Testis (tissue), 5 donors: ENCODE measurements at places on chromosomes 12 and 14. TPM values are rescaled to one million over a fixed set of nuclear protein-coding genes. Genes with fewer than 3 reads are reported as not detected.

DNA sequence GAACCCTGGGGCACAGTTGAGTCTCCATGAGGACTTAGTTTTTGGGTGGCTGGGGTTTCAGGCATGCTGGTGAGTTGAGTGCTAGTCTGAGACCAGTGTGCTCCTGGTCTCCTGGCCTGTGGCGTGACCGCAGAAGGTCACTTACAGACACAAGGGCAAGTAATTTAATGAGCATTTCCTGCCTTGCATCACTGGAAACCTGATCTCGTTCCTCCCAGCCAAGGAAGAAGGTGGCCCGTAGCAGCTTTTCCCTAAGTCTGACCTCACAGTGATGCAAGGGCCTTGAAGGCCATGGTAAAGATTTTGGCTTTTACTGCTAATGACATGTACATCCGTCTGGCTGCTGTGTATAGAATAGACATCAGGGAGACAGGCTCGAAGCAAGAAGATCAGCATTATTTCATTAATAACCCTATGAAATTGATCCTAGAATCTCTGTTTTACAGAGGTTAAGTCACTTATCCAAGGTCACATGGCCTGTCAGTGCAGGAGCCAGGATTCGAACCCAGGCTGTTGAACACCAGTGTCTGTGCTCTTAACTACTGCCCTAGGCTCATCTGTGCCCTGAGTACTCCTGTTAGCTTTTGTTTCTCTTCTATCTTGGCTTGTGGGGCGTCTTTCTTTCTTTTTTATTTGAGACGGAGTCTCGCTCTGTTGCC is 4.6 kb downstream of the TMEM120B start:
- DNase-seq = no peak

Gene COX8C
- total RNA-seq = 39.1 TPM

- DNase-seq = no peak
Measured at GRCh38 chr12:26460361-26460760, 265.0 kb downstream of the SSPN start.

DNA sequence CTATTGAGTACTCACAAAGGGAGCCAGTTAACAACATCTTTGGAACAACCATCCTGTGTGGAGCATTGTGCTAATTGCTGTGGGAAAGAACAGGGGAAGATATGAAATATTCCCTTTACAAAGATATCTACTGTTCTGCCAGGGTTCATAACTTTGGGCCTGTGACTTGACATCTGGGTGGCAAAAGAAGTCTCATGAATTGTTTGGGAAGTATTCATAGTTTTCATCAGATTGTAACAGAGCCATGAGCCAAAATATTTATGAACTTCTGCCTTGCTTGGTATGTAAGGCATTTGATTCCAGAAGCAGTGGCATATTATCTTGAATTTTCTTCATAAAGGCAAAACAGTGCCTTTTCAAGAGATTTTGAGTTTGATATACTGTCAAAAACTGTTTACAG is 816.2 kb downstream of the DIO2 start:
- DNase-seq = no peak

DNA sequence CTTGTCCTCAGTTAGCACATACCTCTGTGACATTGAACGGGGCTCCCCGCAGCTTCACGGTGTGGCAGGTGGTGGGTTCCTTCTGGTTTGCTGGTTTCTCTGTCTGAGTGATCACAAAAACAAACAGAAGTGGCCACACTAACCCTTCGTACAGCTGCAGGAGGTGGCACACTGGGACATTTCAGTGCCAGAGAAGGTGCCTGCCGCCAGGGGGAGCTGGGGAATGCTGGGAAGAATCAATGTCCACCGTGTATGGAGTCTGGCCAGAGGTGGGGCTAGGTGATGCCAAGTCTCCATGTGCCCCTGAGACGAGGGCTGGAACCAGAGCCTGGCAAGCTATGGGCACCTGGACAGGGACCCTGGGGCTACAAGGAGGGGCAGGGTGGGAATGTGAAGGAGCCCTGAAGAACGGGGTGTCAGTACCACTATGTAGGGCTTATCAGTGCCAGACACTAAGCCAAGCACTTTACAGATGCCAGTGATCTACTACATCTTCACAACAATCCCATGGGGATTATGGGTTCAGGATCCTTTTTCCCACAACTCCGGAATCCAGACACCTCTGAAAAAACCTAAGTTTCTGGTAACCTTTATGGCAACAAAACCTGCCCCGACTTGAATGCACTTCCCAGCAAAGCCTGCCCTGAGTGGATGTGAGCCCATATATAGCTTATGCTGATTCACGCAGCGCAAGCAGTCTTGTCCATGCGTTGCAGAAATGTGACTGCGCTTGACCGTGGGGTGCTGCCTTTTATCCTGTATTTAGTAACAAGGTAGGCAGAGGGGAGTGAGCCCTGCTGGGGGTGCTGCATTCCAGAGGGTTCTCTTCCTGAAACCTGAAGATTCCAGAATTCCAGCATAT is 10.8 kb downstream of the RBM19 start:
- DNase-seq = no peak

DNA sequence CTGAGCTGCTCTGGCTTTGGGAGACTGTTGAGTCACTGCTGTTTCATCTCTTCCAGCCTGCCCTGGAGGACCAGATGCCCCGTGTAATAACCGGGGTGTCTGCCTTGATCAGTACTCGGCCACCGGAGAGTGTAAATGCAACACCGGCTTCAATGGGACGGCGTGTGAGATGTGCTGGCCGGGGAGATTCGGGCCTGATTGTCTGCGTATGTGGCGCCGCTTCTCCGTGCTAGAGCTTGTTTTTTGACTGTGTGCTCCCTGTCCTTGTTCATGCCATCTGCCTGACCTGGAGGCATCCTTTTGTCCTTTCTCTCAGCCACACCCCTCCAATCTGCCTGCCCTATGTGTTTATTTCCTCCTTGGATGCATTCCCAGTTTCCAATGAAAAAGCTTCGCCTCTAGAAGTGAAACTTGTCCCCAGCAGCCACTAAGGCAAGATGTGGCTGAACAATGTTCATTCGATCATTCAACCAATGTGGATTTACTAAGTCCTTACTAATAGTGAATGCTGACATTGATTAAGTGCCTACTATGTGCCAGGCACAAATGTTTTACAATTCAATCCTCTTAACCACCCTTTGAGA is 98.6 kb downstream of the NT5DC3 start:
- peak; percentile 16 for DNase-seq
